H1 (cell line): ENCODE measurements at places on chromosomes 3 and 15. TPM values are rescaled to one million over a fixed set of nuclear protein-coding genes. Genes with fewer than 3 reads are reported as not detected.

- H3K27me3 ChIP-seq, result no peaks in the 10 kb centered on the region
- H3K27ac ChIP-seq, result no peak overlapping the region
- no peaks in the 10 kb centered on the region for H3K4me1 ChIP-seq
- H3K36me3 ChIP-seq, result no peaks in the 10 kb centered on the region
- no peak for DNase-seq
Measured at GRCh38 chr3:111547631-111548030, 5.6 kb downstream of the CD96 start.

C2CD4A gene
- not detected in 2 replicates for total RNA-seq

TKT gene
- total RNA-seq, result 975 and 986 TPM in 2 replicates

DNA sequence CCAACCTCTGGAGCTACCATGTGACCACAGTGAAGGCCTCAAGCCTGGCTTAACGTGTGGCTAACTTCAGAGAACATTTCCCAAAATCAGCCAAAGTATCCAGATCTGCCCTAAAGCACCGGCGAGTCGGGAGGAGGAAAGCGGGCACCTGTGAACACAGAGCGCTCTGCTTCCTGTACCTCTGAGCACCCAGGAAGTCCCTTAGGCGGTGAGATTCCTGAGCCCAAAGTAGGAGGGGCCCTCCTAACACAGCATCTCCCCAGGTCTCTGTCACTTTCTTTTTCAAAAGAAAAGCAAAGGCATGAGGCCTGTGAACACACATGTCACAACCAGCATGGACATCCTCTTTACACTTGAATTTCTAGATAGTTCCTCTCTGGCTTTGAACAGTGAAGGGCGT is 944 bp upstream of the EIF4E3 start:
- H3K36me3 ChIP-seq, result no peaks in the 10 kb centered on the region
- H3K4me1 ChIP-seq, result peaks cover 8% of the 10 kb centered on the region
- DNase-seq, result no peak
- peak overlapping the region; percentile 82; the same call in 1 of the 2 replicates for H3K4me3 ChIP-seq
